NCI-H2081 (cell line): ENCODE measurements at places on chromosomes 6 and 20.

GRCh38 chr6:137680705-137681346 is 186.2 kb upstream of the TNFAIP3 start:
- DNase-seq: no peak

- DNase-seq: peak; percentile 54
These were observed 4.1 kb downstream of the CNBD2 start for GRCh38 chr20:35972462-35972861.

DNA sequence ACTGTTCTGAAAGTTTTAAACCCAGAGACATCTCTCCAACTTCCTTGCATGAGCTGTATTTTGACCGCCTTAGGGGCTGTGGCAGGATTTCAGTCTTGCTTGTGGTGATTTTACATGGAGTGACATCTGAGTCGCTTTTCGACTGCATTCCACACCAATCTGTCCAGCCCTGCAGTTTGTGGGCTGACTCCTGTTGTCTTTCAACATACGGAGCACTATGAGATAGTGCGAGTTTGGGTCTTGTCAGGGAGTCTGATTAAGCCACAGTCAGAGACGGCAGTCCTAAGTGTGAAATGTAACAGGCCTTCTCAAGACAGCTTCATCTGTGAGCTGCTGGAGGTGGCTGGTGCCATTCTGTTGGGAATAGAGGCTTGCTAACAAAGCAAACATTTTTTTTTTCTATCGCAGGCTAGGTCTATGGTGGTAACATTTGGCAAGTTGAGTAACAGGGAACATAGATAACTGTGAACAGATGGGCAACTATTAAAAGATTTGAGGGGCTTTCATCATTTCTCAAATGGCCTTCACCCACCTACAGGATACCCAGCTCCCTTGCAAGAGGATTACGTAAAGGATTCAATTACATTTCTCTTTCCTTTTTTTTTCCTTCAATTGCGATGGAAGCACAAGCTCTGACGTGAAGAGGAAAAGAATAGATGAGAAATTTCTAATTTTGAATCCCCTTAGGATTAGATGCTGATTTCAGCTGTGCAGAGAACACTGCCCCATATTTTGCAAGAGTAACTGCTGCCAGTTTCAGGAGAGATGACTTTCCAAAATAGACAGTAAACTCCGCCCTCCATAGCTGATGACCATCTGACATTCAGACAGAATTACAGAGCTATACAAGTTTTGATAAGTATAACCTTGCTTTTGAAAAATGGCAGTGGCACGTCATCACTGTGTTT is 25.1 kb downstream of the CAP2 start:
- DNase-seq: no peak

DNA sequence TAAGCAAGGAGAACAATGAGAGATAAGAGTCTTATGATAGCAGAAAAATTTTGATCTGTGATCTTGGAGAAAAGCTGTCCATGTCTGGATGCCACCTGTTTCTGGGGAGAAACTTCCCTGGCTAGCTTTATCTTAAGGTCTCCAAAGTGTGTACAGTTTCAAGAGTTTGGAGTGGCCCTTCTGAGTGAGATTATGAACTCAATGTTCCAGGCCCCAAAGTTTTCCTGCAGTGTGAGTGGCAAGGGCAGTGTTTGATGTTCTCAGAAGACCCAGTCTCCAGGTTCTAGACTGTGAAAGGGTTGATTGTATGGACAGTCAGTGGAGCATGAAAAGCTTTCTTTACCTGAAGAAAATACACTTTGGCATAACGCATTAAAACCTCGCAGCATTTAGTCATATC is 121.7 kb downstream of the OLIG3 start:
- no peak for DNase-seq

- DNase-seq: peak; percentile 4
These were observed 32.8 kb downstream of the CD164 start for GRCh38 chr6:109349419-109349987.

DNA sequence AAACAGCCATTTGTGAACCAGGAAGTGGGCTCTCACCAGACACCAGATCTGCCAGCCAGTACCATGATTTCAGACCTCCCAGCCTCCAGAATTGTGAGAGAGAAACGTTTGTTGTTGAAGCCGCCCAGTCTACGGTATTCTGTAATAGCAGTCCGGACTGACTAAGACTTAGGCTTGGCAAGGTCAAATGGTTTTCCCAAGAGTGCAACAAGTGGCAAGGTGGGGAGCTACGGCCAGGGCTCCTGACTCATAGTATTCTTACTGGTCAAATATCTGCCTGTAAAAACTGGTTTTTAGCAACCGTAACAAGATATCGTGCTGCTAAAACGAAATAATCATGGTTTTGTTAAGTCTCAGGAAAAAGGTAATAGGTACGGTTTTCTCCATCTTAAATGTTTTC is 37.8 kb downstream of the MCUR1 start:
- no peak for DNase-seq

GRCh38 chr20:53434662-53435061 is 159.0 kb downstream of the ZNF217 start:
- no peak for DNase-seq

DNA sequence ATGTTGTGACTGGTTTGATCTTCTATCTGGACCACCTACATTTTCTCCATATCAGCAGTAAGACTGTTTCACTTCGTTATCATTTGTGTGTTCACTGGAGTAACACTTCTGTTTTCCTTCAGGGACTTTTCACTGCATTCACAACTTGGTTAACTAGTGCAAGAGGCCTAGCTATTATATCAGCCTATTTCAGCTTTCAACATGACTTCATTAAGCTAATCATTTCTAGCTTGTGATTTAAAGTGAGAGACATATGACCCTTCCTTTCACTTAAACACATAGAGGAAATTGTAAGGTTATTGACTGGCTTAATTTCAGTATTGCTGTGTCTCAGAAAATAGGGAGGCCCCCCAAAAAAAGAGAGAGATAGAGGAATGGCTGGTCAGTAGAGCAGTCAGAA is 622.8 kb upstream of the NRSN1 start:
- DNase-seq: no peak

- DNase-seq: peak; percentile 38
These were observed 40.3 kb upstream of the RALGAPA2 start for GRCh38 chr20:20752712-20753111.

DNA sequence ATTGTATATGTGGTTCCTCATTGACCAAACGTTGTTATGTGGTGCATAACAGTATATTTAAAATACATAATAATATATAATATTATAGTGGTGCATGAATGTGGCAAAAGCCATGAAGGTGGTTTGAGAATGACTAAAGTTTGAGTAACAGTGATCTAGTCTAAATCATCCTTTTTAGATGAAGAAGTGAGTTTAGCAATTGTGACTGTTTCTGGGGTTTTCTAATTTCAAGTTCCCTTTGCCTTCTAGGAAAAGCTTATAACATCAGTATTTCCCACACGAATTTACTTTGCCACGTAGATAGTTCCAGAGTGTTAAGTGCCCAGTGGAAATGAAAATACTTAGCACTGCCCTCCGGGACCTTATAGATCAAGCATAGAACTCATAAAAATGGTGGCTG is 40.9 kb downstream of the ARFGEF2 start:
- no peak for DNase-seq

- DNase-seq: no peak
These were observed 368.0 kb downstream of the QKI start for GRCh38 chr6:163782436-163783003.

GRCh38 chr6:87995461-87995860 is 52.2 kb upstream of the SPACA1 start:
- DNase-seq: no peak

DNA sequence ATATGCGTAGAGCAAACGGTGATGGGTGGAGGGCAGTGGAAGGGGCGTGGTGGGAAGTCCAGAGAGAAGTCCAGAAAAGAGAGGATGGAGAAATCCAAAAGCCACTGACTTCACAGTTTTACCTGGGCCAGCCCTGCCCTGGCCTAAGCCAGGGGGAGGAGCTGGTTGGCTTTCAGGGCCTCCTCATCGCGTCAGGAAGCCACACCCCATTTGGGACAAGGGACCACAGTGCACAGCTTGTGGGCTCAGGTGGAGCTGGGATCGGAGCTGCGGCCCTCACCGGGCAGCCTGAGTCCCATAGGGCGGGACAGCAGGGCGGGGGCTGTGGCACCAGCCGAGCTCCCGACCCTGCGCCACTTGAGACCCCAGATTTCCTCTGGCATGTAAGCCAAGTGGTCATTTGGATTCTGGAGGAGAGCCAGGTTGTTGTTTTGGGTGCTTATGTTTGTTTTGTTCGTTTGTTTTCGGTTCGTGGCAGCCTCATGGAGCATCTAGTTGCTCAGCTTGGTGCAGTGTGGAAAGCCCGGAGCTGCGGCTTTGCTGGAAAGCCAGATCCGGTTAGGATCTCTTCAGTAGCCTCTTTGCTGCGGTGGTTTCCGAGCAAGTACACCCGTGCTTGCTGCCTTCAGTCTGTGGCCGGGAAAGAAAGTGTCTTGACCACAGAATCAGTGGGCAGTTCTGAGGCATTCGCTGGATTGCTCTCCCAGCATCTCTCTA is 42.2 kb downstream of the RIOK1 start:
- no peak for DNase-seq

- no peak for DNase-seq
These were observed 185.6 kb upstream of the CST7 start for GRCh38 chr20:24763386-24764026.

GRCh38 chr6:48110436-48111142 is 408 bp downstream of the PTCHD4 start:
- peak; percentile 10 for DNase-seq

- no peak for DNase-seq
These were observed 42.5 kb upstream of the HIVEP2 start for GRCh38 chr6:142987490-142987889.

- no peak for DNase-seq
These were observed 48.4 kb upstream of the NCOA3 start for GRCh38 chr20:47453167-47453782.

DNA sequence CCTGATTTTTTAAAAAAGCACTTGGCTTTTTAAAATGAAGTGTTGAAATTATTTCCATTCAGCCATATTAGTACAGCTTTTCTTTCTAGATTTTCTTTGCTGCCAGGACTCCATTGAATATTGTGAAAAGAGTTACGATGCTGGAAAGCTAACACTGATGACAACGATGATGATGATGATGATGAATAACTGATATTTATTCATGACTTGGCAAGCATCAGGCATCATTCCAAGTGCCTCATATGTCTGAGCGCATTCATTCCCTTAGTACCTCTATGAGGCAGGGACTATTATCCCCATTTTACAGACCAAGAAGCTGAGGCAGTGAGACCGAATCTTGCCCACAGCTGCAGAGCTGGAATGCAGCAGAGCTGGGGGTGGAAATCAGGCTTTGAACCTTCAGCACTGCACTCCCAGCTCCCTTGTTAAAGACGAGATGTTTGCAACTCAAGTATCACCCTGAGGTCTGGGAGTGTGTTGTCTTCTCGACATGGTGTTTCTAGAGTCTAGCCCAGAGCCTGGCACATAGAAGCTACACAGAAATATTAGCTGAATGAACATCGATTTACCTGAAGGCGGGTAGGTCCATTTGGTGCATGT is 85.5 kb upstream of the FRMD1 start:
- no peak for DNase-seq

DNA sequence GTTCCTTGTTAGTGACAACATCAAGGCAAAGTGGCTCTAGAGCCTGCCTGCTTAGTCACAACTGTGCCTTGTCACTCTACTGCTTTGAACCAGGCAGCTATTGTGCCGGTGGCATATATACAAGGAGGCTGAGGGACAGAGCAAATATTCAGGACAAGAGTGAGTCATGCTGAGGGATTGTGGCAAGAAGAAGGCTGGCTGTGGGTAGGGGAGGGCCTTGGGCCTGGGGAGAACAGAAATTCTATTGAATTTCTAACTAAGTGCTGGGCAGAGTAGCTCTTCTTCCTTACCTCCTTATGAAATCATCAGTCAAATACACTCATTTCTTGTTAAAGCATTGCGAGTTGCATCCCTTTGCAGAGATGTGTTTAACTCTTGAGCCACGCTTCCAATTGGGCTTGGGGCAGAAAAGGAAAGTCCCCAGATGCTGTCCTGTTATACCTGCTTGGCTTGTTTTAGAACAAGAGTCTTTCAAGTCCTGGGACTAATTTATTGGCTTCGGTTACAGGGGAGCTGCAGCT is 59.7 kb downstream of the PFDN4 start:
- no peak for DNase-seq

GRCh38 chr6:122833021-122833491 is 44.0 kb downstream of the SMPDL3A start:
- no peak for DNase-seq

- DNase-seq: no peak
These were observed 79.7 kb upstream of the SYNDIG1 start for GRCh38 chr20:24389686-24390085.

- peak; percentile 38 for DNase-seq
These were observed 12.6 kb downstream of the RNF217 start for GRCh38 chr6:124974771-124975377.

GRCh38 chr6:52155791-52156576 is 30.2 kb upstream of the IL17A start:
- no peak for DNase-seq

- DNase-seq: no peak
These were observed 93.7 kb downstream of the TCP11 start for GRCh38 chr6:35047265-35048011.

GRCh38 chr20:9374072-9374471 is 140.3 kb upstream of the LAMP5 start:
- DNase-seq: no peak

GRCh38 chr6:136950436-136951126 is 28.5 kb downstream of the SLC35D3 start:
- peak; percentile 21 for DNase-seq

DNA sequence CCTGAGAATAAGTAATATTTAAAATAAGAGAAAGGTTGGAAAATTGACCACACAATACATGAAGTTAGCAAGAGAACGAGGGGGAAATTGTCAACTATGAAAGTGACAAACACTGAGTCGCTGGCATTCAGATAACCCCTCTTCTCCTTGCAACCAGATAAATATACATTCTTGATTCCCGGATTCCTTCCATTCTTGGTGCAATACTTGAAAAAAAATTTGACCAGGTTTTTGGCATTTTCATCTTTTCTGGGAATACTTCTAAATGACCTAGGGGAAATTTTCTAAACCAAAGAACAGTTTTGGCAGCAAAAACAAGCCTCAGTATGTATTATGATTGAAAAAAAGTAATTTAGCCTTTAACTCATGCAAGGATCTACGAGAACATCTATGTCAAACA is 164.0 kb downstream of the PDE7B start:
- no peak for DNase-seq

- DNase-seq: no peak
These were observed 78.7 kb upstream of the SASH1 start for GRCh38 chr6:148263961-148264360.

GRCh38 chr20:9059931-9060330 is 9.0 kb upstream of the PLCB4 start:
- DNase-seq: no peak

- DNase-seq: no peak
These were observed 53.7 kb downstream of the PLCB4 start for GRCh38 chr20:9122571-9122970.

- no peak for DNase-seq
These were observed 5.9 kb downstream of the CST1 start for GRCh38 chr20:23744817-23745216.

GRCh38 chr6:81864124-81864523 is 111.6 kb upstream of the TENT5A start:
- DNase-seq: no peak
